Fibroblast of mammary gland (primary cell): ENCODE measurements at places on chromosomes 12 and 14.

DNA sequence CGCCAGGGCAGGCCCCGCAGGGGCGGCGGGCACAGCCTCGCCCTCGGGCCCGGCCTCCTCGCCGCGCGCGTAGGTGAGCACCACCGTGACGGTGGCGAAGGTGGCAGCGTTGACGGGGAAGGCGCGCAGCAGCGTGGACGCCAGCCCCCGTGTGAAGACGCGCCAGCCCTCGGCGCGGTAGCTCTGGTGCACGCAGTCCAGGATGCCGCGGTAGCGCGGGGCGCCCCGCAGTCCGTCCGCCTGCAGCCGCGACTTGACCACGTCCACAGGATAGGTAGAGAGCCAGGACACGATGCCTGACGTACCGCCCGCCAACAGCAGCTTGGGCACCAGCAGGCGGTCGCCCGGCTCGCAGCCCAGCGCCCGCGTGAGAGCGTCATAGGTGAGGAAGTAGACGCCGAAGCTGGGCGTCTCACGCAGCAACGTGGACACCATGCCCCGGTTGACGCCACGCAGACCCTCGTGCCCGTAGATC, 13.9 kb downstream of the SLC25A29 start:
- no peak for DNase-seq

DNA sequence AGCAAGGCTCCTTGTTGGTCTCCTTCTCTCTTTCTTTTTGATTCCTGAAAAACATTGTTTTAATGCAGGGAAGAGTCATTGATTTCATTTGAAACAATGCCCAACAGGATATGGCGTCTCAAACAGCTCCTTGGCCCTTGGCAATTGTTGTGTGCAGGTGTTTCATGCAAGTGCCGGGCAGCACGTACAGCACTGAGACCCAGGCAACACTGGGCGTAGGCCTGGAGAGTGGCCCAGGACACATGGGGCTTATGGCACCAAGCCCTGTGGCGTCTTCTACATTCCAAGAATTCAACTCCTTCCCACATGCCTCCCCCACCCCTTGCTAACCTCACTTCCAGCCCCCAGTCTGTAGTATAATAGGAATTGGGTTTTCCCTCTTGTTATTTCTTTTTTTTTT, 230.4 kb downstream of the SPTSSA start:
- no peak for DNase-seq

DNA sequence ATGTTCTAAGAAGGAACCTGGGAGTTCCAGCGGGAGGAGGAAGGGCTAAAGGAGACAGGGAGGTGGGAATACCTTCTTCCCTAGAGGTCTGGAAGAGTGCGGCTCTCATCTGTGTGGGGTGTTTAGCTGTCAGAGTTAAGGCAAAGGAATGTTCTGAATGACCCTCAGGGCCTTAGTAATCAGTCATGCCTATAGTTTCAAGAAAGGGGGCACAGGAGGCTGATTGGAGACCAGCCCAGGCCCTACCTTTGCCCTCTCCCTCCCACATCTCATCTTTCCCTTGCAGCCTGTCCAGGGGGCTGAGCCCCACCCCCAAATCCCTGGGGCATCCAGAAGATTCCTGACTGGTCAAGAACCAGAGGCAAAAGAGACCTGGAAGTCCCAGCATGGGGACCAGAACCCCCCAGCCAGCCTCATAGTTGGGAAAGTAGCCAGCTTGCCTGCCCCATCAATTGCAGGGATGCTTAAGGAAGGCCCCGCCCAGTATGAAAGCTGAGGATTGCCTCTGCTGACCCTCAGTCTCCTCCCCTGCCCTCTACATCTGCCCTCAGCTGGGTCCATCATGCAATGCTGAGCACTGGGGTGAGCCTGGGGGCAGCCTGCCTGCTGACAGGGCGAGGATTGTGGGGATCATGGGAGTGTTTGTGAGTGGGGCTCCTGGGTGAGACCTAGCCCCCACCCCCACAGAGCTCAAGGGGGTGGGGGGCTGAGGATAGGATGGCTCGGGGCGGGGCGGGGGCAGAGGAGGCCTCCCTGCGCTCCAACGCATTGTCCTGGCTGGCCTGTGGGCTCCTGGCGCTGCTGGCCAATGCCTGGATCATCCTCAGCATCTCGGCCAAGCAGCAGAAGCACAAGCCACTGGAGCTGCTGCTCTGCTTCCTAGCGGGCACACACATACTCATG, 1.8 kb downstream of the GPR162 start:
- DNase-seq: no peak

DNA sequence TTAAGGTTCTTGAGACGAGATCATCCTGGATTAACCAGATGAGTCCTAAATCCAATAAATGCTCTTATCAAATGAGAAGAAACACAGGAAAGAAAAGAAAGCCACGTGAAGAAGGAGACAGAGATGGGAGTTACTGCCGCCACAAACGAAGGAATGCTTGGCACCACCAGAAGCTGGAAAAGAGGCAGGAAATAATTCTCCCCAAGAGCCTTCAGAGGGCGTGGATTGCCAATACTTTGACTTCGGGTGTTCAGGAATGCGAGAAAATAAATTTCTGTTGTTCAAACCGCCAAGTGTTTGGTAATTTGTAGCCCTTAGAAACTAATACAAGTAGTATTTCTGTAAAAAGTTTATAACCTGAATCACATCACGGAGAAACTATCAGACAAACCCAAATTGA, 31.3 kb downstream of the ABCD2 start:
- DNase-seq: peak; percentile 23

DNA sequence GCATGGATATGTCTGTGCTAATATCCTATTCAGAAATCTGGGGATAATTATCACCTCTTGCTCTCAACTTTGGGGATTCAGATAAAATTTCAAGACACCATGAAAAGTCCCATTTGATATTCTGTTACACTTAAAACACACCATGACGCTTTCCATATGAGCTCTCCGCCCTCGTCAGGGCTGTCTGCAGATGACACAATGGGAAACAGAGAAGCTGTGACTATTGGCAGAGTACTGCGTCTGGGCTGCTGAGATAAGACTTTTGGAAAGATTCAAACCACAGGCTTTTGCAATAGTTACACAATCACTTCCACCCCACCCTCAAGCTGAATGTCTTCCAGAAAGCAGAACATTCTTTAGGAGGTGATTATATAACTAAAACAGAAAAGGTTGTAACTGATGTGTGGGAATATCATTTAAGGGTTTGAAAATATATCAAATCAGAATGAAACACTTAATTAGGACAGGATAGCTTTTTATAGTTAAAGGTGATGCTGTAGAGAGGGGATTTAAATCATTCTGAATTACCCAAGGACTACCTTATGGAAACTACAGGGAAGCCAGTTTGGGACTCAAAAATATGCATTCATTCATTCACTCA, 75.3 kb upstream of the TMPO start:
- peak; percentile 95 for DNase-seq

- no peak for DNase-seq
Observed at GRCh38 chr14:104151566-104152245, 13.3 kb downstream of the KIF26A start.

DNA sequence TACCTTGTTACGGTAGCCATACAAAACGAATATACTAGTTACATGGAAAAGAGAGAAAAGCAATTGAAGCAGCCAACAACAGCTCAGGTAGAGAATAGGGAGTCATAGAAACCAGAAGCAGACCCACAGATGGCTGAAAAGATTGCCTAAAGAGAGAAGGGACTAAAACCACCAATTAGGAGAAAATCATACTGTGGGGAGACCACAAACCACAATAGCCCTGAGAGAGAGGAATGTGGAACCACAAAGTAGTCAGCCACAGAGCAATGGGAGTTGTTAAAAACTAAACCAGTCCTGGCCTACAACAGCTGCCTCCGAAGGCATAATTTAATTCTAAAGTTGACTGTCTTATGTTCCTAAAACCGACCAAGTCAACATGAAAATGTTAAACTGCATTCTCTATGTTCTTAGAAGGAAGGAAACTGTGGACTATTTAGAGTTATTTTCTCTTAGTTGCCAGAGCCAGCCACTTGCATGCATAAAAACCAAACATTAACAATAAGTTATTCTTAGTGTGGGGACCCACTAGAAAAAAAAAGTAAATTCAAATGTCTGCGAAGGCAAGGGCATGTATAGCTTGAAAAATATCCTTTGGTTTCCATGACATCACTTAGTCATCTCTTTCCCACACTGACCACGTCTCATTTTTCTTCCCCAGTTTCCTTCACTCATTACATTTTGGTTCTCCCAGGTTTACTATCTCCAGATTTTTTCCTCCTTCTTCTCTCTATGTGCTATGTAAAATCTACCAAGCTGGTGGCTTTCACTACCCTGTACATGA, 398.1 kb downstream of the NOVA1 start:
- peak; percentile 91 for DNase-seq

DNA sequence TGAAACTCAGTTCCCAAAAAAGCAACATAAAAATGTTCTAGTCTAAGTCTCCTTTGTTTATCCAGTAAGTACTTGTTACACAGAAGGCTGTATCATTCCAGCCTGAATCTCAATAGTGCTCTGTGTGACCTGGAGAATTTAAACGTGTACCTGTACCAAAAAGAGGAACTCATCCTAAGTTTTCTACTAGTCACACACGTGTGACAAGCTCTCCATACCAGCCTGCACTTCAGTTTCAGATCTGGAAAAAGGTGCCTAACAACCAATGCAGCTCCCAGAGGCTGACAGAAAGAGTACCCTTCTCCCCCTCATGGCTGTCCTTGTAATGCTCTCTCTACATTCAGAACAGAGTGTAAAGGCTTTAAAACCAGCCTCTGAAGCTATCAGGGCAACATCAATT, 27.4 kb downstream of the PPM1H start:
- no peak for DNase-seq

DNA sequence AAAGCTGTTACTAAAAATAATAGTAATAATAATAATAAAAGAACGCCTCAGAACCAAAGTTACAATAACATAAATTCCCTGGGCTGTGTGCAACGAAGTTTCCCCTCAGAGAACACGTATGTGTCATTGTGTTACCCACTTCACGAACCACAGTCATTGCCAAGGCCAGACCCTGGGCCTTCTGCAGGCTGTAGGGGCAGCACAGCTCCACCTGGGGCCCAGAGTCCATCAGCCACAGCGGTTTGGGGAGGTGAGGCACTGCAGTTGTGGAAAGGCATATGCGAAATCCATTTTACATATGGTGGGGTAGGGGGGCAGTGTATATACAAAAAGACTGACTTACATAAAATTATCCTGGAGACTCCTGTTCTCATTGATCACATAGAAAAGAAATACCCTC, 56.1 kb downstream of the ESR2 start:
- DNase-seq: no peak

GRCh38 chr14:91116913-91117588, 3.2 kb downstream of the DGLUCY start:
- no peak for DNase-seq
